ENCODE measurements at places on chromosomes 6 and 20.

DNA sequence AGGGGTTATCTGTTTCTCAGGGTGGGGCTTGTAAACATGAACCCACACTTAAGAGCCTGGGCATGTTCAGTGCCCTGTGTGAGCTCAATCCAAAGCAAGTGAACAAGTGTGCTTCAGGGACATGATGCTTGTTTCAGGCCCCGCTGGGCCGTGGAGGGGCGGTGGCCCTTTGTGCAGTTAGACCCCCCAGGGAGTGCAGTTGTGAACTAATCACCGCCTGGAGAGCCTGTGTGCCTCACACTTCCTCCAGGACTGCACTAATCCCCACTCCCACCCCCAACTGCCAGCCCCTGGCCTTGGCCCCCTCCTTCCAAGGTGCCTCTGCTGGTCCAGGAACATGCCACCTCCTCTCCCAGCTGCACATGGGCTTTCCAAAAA lies 58.1 kb downstream of the RREB1 start:
- no peak for DNase-seq
- H3K4me1 ChIP-seq = peaks cover 87% of the 10 kb centered on the region
- peaks cover 3% of the 10 kb centered on the region for H3K27me3 ChIP-seq
- no peak overlapping the region for H3K4me3 ChIP-seq

DNA sequence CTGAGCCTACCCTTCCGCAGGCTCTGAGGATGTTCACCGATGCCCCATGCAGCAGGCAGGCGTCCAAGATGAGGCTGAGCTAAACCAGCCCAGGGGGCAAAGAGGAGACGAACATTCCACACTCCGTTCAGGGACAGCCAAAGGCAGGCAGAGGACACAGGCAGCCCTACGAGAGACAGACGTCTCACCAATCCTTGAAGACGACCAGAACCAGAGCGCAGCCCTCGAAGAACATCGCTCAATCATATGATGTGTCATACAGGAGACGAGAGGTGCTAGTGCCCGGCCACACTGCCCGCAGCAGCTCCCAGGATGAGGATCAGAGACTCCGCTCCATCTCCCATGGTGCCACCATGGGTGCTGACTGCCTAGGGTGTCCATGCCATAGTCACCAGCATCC lies 35.6 kb upstream of the TMEM181 start:
- H3K36me3 ChIP-seq = peaks cover 13% of the 10 kb centered on the region
- peaks cover 4% of the 10 kb centered on the region for H3K4me1 ChIP-seq
- H3K27me3 ChIP-seq = peaks cover 20% of the 10 kb centered on the region
- no peak overlapping the region for H3K27ac ChIP-seq

GRCh38 chr6:19873031-19873430 lies 35.9 kb downstream of the ID4 start:
- H3K4me3 ChIP-seq = no peak overlapping the region
- H3K27ac ChIP-seq = no peak overlapping the region
- no peaks in the 10 kb centered on the region for H3K36me3 ChIP-seq
- peaks cover 19% of the 10 kb centered on the region for H3K27me3 ChIP-seq

- no peak overlapping the region for H3K4me3 ChIP-seq
- H3K27ac ChIP-seq = no peak overlapping the region
- peaks cover 17% of the 10 kb centered on the region for H3K4me1 ChIP-seq
Measured at GRCh38 chr6:13500915-13501314, 13.5 kb upstream of the GFOD1 start.

DNA sequence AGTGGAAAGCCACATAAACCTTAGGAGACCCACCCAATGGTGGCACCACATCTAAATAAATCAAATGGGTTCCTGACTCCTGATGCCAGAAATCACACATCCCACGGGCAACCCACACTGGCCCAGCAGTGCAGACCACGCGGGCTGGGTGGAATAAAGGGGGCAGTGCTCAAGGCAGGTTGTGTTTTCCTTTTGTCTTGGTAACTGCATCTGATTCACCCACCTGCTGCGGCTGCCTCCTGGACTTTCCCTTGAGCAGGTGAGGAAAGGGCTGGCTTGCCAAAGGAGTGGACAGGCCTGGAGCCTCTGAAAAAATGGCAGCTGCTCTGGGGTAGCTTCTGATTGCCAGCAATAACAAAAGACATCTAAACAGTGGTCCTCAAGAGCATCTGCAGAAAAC lies 119.5 kb upstream of the KCNK16 start:
- no peak overlapping the region for H3K27ac ChIP-seq
- no peak overlapping the region for H3K4me3 ChIP-seq
- H3K27me3 ChIP-seq = peaks cover 7% of the 10 kb centered on the region
- no peaks in the 10 kb centered on the region for H3K36me3 ChIP-seq

DNA sequence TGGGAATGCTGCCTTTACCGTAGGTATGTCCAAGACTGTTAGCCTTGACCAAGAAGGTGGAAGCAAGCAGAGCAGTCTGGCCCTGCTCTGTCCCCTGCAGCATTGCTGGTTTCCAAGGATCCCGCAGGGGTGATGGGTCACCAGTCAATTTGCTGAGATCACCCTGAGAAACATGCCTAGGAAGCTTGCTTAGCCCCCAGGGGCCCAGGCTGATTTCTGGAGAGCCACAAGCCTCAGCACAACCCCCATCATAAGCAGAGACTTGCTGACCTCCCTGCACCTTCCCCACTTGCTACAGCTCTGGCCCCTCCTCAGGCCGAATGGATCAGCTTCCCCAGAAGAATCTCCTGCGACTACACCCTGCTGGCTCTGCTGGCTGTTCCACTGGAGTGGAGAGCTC lies 21.5 kb downstream of the ARHGAP40 start:
- H3K36me3 ChIP-seq = no peaks in the 10 kb centered on the region
- no peak overlapping the region for H3K4me3 ChIP-seq
- H3K4me1 ChIP-seq = no peaks in the 10 kb centered on the region
- no peak for DNase-seq

- no peaks in the 10 kb centered on the region for H3K36me3 ChIP-seq
- H3K27ac ChIP-seq = peak overlapping the region; percentile 69
- H3K4me3 ChIP-seq = peak overlapping the region; percentile 64
- H3K27me3 ChIP-seq = peaks cover 3% of the 10 kb centered on the region
Measured at GRCh38 chr6:6749702-6750491, 161.4 kb downstream of the LY86 start.

GRCh38 chr20:20799716-20800312 lies 87.4 kb upstream of the RALGAPA2 start:
- peaks cover 12% of the 10 kb centered on the region for H3K27me3 ChIP-seq
- H3K4me3 ChIP-seq = no peak overlapping the region
- H3K36me3 ChIP-seq = no peaks in the 10 kb centered on the region
- H3K27ac ChIP-seq = no peak overlapping the region

DNA sequence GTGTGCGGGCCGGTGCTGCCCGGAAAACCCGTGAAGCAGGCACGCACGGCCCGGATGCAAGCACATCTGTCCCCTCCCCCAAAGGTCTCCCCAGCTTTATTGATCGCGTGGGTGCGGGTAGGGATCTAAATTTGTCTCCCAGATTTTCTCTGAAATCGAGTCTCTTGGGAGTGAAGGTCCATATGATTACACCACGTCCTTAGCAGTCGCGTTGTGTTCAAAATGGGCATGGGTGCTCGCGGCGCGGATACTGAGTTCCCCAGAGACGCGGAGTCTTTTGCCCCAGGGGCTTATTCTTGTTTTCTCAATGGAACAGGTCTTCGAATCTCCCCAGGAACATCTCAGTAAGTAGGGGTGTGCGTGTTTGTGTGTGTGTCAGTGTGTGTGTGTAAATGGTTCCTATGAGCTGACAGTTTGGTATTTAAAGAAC lies 2.8 kb upstream of the ZNF292 start:
- peaks cover 40% of the 10 kb centered on the region for H3K4me1 ChIP-seq
- H3K36me3 ChIP-seq = peaks cover 11% of the 10 kb centered on the region
- H3K4me3 ChIP-seq = peak overlapping the region; percentile 92
- no peak for DNase-seq

GRCh38 chr6:134734312-134734869 lies 215.5 kb downstream of the ALDH8A1 start:
- H3K36me3 ChIP-seq = no peaks in the 10 kb centered on the region
- no peak overlapping the region for H3K4me3 ChIP-seq
- H3K27me3 ChIP-seq = peaks cover 2% of the 10 kb centered on the region
- DNase-seq = no peak
- H3K27ac ChIP-seq = peak overlapping the region; percentile 36
- no peaks in the 10 kb centered on the region for H3K4me1 ChIP-seq

GRCh38 chr6:126015863-126016262 lies 29.5 kb downstream of the TRMT11 start:
- no peak overlapping the region for H3K4me3 ChIP-seq
- H3K27ac ChIP-seq = peak overlapping the region; percentile 14
- no peak for DNase-seq
- H3K36me3 ChIP-seq = peaks cover 79% of the 10 kb centered on the region
- H3K27me3 ChIP-seq = no peaks in the 10 kb centered on the region

GRCh38 chr20:32534661-32535240 lies 50.4 kb downstream of the NOL4L start:
- H3K4me1 ChIP-seq = peaks cover 53% of the 10 kb centered on the region
- peaks cover 10% of the 10 kb centered on the region for H3K27me3 ChIP-seq
- peak overlapping the region; percentile 75 for H3K4me3 ChIP-seq
- H3K27ac ChIP-seq = peak overlapping the region; percentile 76

- H3K4me1 ChIP-seq = peaks cover 59% of the 10 kb centered on the region
- H3K36me3 ChIP-seq = no peaks in the 10 kb centered on the region
- no peak overlapping the region for H3K4me3 ChIP-seq
- H3K27ac ChIP-seq = no peak overlapping the region
Measured at GRCh38 chr6:101397199-101397598, 3.7 kb downstream of the GRIK2 start.

- H3K27me3 ChIP-seq = no peaks in the 10 kb centered on the region
- no peak overlapping the region for H3K27ac ChIP-seq
- no peaks in the 10 kb centered on the region for H3K4me1 ChIP-seq
- no peak overlapping the region for H3K4me3 ChIP-seq
Measured at GRCh38 chr6:5341845-5342244, 80.5 kb downstream of the FARS2 start.

GRCh38 chr6:54194067-54194466 lies 82.8 kb downstream of the MLIP start:
- H3K36me3 ChIP-seq = no peaks in the 10 kb centered on the region
- no peak overlapping the region for H3K4me3 ChIP-seq
- H3K4me1 ChIP-seq = peaks cover 11% of the 10 kb centered on the region

DNA sequence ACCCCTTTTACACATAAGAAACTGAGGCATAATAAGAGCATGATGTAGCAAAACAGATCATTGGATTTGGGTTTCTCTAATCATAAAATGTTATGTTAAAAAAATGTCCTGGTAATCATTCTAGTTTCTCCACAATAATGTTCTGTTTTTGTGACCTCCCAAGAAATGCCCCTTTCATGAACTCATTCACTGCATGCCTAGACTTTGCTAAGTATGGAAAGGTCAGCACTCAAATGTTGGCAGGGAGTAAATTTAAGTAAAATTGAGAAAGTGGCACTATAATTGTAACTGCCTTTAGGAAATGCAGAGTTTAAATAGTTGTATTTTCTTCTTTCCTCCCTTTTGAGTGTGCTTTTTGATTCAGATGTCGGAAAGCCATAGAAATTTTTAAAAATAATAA lies 48.5 kb upstream of the ID4 start:
- no peak for DNase-seq
- H3K27me3 ChIP-seq = peaks cover 5% of the 10 kb centered on the region
- no peak overlapping the region for H3K27ac ChIP-seq

DNA sequence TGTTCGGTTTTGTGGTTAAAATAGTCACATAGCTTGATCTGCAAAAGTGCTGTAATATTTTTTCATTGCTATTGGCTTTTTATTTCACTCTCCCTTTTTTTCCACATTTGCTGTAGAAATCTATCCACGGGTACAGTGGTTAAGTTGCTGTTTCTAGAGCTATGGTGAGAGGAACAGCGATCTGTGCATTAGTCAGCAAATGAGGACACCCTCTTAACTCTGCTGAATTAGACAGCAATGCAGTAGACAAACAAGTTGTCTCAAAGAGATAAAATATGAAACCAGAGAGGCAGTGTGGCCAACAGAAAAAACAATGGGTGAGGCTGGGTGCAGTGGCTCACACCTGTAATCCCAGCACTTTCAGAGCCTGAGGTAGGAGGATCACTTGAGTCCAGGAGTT lies 17.6 kb upstream of the SYNJ2 start:
- peaks cover 7% of the 10 kb centered on the region for H3K27me3 ChIP-seq
- H3K4me3 ChIP-seq = no peak overlapping the region
- no peak for DNase-seq
- peaks cover 10% of the 10 kb centered on the region for H3K36me3 ChIP-seq

- no peak overlapping the region for H3K27ac ChIP-seq
- H3K4me1 ChIP-seq = peaks cover 13% of the 10 kb centered on the region
- no peak overlapping the region for H3K4me3 ChIP-seq
- no peaks in the 10 kb centered on the region for H3K27me3 ChIP-seq
Measured at GRCh38 chr6:14597090-14597489, 479.5 kb downstream of the CD83 start.

DNA sequence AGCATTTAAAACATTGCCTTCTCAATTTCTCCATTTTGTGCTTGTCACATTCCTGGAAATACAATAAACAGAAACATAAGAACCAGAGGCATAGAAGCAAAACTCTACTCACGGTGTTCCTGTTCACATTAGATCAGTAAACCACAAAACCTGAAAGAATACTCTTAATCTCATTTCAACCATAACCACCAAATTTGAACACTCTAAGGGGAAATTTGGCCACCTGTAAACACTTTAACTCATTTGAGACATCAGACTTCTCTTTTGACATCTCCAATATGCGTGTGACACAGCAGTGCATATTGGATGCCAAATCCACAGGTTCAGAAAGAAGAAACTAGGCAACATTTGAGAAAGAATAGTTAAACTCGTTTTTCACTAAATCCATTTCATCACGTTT lies 153.8 kb upstream of the IRAK1BP1 start:
- H3K4me3 ChIP-seq = no peak overlapping the region
- no peak for DNase-seq
- no peak overlapping the region for H3K27ac ChIP-seq
- H3K27me3 ChIP-seq = no peaks in the 10 kb centered on the region
- no peaks in the 10 kb centered on the region for H3K4me1 ChIP-seq

- H3K36me3 ChIP-seq = no peaks in the 10 kb centered on the region
- H3K4me3 ChIP-seq = peak within 1 kb of the TSS; percentile 95
- peaks cover 25% of the 10 kb centered on the region for H3K4me1 ChIP-seq
Measured at GRCh38 chr6:75748743-75749538, at the start of gene MYO6. Gene MYO6, plus strand, starts transcription at chr6:75749239. Its CDS starts 68,309 bp downstream, at chr6:75817548.

DNA sequence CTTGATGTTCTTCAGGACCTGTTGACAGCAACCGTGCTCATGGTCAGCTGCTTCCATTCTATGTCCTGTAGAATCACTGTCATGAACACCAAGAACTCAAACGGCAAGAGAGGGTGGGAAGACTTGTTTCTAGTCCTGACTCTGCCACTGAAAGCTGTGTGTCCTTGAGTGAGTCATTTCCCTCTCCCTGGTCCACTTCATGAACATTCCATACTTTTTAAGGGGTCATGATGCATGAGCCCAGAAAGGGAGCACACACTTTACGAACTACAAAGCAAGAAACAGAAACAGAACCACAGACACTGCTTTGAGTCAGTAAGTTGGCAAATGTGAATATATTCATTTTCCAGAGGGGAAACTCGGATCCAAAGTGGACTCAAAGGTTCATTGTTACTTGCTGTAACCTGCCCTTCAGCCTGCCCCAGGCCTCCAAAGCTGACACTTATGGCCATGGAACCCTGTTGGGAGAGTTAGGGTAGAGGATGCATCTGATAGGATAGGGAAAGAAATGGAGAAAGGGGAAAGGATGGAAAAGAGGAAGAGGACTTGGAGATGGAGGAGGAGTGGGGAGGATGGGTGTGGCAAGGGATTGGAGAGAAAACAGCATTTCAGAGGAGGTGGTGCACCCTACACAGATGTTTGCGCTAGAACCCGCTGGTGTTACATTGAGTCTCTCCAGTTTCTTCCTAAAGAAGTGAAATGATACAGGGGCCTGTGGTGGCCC lies 129.8 kb downstream of the FOXO3 start:
- H3K27me3 ChIP-seq = peaks cover 2% of the 10 kb centered on the region
- no peak for DNase-seq
- H3K27ac ChIP-seq = peak overlapping the region; percentile 62
